Anterior cingulate cortex (tissue), 58 donors: ENCODE measurements at places on chromosomes 12 and 14.
A peak's percentile ranks its signal among the peaks of the same experiment; 100 is the strongest.

- DNase-seq: no peak
Observed at GRCh38 chr12:80504389-80505163, 60.5 kb downstream of the PTPRQ start.

GRCh38 chr12:101609198-101609597 is 14.4 kb downstream of the MYBPC1 start:
- no peak for DNase-seq

- DNase-seq: no peak
Observed at GRCh38 chr12:113207613-113208040, 13.6 kb upstream of the TPCN1 start.

DNA sequence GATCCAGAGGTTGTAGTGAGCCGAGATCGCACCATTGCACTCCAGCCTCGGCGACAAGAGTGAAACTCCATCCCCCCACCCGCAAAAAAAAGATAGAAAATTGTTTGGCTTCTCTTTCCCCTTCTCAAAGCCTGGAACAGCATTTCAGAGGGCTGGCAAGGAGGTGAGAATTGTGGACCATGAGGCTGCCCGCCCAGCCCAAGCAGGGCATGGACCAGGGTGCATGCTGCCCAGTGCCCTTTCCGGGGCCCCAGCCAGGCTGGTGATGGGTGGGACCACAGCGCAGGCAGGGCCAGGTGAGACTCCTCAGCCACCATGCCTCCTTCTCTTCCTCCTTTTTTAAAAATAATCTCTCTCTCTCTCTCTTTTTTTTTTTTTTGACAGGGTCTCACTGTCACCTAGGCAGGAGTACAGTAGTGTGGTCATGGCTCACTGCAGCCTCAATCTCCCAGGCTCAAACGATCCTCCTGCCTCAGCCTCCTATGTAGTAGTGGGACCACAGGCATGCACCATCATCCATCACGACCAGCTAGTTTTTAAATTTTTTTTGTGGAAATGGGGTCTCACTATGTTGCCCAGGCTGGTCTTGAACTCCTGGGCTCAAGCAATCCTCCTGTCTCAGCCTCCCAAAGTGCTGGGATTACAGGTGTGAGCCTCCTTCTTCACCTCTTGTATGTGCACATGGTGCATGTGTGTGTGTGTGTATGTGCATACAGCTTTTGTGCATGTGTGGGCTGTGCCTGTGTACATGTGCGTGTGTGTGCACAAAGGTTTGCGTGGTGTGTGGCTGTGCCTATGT is 22.2 kb downstream of the SYNDIG1L start:
- no peak for DNase-seq

DNA sequence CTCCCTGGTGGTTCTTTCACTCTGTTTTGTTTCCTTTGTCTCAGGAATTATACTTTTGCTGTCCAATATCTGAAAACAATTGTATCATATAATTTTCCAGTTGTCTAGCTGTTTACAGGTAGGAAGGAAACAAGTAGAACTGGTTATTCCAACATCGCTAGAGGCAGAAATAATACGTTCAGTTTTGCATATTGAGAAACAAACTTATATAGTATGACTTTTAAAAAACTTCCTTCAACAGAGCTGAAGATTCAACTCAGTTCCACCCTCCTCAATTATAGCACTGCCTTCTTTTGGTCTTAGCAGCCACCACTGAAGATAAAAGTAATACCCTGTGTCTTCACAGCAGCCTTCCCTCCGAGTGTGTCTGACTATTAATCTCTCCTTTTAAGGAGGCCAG is 214.3 kb downstream of the EFCAB11 start:
- DNase-seq: no peak

DNA sequence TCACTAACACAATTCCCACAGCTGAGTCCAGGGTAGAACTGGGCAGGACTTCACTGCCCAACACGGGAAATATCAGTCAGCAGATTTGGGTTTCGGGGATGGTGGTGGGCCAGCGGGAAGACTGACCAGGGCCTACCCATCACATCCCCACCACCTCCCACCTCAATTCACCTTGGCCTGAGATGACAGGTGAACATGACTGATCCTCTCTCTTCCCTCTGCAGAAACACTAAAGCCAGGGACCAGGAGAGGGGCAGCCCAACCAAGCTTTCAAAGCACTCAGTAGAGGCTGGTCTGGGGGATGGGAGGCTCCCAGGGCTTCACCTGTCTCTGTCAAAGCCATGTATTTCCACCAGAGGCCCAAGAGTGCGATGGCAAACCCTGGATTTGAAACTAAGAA is 2.3 kb downstream of the SERPINA5 start:
- DNase-seq: no peak

DNA sequence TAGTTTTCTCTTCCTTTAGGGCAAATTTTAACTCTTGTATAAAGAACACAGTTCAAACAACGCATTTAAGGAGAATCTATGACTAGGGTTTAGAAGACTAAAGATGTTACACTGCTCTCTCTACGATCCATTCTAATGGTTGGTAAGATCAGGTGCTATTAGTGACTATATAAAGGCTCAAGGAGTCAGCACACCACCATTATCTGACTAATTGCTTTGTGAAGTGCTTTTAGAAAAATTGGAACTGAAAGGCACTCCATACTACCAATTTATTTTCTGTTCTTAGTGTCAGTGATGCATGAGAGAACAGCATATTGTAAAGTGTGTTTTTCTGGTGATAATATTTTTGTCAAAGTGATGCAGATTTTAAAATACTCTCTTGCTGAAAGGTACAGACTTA is 136.8 kb downstream of the SYT1 start:
- no peak for DNase-seq

DNA sequence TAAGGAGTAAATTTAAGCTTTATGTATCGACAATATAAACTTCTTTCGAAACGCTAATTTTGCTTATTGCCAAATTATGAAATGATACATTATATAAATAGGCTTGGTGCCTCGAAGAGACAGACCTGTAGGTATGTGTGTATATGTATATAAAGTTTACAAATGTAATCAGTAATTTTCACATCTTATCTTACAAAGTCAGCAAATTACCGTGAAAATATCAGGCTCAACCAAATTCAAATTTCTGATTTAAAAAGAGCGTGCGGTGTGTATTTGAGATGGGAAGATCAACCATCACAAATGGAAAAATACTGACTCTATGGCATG is 605 bp downstream of the ZCRB1 start:
- DNase-seq: no peak

GRCh38 chr12:94535510-94535921 is 75.8 kb upstream of the CEP83 start:
- no peak for DNase-seq

- DNase-seq: no peak
Observed at GRCh38 chr12:46981622-46982021, 97.8 kb upstream of the PCED1B start.

DNA sequence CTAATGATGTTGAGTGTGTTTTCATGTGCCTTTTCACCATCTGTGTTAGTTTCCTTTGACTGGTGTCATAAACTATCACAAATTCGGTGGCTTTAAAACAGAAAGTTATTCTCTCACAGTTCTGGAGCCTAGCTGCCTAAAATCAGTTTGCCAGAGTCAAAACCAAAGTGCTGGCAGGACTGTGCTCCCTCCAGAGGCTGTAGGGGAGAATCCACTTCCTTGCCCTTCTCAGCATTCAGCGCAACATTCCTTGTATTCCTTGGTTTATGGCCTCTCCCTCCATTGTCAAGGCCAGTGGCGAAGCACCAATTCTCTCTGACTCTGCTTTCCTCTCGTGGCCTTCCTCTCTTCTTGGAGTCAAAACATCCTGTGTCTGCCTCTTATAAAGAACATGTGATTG is 174.2 kb upstream of the PDE3A start:
- no peak for DNase-seq

- peak; percentile 11 for DNase-seq
Observed at GRCh38 chr14:34262127-34262910, 199.7 kb downstream of the SPTSSA start.

- no peak for DNase-seq
Observed at GRCh38 chr14:67705211-67705610, 3.5 kb downstream of the RDH12 start.

DNA sequence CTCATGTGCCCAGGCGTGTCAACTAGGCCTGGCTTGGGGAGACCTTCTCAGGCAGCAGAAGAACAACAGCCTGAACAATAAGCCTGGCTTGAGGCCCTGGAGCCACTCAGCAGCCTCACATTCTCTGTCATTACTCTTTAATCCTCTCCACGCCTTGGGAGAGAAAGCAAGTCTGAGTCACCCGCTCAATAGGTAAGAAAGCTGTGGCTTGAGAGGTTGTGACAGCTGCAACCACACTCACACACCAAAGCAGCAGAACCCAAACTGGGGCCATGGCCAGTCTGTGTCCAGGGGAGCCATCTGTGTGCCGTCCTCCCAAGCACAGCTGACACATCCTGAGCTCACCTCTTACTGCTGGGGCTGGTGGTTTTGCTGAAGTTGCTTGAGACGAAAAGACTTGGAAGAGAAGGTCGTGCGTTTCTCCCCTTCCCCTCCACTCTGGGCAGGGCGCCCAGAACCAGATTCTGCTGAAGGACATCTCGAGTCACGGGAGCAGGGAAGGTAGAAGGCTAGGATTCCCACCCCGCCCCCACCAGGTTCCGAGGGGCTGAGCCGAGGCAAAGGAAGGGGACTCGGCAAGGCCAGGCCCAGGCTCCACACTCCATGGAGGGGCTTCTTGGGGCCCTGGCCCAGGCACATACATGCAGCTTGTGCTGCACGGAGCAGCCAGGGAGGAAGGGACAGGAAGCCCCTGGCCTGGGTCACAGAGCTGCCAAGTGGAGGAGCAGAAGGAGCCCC is 5.5 kb downstream of the TMEM63C start:
- no peak for DNase-seq

DNA sequence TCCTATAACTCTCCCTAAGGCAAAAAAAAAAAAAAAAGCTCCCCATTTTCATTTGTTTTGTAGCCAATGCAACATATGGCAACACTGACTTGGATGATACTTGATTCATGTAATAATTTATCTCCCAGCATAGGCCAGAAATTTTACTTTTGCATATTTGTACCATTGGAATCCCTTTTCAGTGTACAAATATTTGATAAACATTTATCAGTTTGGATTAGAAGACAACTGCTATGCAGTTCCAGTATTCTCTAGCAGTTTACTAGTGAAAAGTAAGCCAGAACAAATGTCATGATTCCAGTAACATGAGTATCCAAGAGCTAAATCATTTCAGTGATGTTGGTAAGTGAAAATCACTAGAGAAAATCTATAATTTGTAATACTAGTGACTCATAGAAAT is 392.3 kb downstream of the CCER1 start:
- DNase-seq: no peak

- no peak for DNase-seq
Observed at GRCh38 chr12:96225994-96226399, 31.8 kb downstream of the ELK3 start.

DNA sequence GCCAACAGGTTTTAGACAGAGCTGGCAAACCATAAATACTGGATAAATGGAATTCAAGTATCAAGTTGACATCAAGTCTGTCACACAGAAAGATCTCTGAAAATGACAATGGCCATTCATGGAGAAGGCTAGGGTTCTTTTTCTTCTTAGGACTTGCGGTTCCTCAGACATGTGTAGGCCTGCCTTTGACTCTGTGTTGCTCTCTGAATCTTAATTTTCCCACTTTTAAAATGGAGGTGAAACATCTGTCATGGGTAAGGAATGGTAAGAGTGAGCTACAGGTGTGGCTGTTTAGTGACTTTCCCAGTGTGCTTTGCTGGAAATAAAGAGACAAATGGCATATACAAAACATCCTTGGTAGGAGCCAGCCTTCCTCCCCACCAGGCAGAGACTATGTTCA is 79.2 kb downstream of the PTCSC3 start:
- no peak for DNase-seq

GRCh38 chr14:22158560-22158959 is 430.5 kb downstream of the DAD1 start:
- no peak for DNase-seq

DNA sequence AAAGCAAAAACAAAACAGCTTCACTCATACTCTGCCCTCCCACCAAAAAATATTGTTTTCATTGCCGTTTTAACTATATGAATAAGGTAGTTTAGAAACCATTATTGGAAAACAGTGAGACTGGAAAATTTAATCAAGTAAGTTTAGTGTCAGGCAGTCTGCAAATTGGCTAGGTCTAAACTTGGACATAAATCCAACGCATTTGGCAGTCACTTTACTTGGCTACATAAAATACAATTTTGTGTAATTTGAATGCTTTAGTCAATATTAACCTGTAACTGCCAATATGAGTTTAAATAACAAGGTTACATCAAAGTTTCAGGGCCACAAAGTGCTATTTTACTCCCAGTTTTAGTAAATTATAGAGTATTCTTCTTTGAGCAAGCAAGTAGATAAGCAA is 202.3 kb upstream of the SLC38A2 start:
- no peak for DNase-seq

- DNase-seq: no peak
Observed at GRCh38 chr14:31024577-31025366, 677 bp upstream of the AP4S1 start.
